ENCODE measurements at places on chromosomes 2 and 18.

DNA sequence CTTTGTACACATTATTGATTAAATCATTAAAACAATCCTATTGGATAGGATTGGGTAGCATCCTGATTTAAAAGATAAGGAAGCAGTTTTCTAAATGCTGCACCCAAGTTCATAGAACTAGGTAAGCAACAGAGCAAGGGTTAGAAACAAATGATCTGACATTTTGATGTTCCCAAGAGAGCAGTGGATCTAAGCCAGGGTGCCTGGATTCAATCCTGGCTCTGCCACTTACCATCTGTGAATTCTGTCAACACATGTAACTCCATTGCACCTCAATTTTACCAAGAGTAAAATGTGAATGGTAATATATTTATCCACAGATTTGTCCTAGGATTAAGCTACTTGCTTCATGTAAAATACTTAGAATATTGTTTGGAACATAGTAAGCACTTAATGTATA is 982.6 kb upstream of the FANCL start:
- DNase-seq, result no peak

- no peak for DNase-seq
Observed at GRCh38 chr2:171244466-171244969, 83.8 kb upstream of the TLK1 start.

GRCh38 chr2:23944976-23945375 is 4.7 kb downstream of the UBXN2A start:
- no peak for DNase-seq

GRCh38 chr18:13241893-13242175 is 23.3 kb downstream of the LDLRAD4 start:
- no peak for DNase-seq

DNA sequence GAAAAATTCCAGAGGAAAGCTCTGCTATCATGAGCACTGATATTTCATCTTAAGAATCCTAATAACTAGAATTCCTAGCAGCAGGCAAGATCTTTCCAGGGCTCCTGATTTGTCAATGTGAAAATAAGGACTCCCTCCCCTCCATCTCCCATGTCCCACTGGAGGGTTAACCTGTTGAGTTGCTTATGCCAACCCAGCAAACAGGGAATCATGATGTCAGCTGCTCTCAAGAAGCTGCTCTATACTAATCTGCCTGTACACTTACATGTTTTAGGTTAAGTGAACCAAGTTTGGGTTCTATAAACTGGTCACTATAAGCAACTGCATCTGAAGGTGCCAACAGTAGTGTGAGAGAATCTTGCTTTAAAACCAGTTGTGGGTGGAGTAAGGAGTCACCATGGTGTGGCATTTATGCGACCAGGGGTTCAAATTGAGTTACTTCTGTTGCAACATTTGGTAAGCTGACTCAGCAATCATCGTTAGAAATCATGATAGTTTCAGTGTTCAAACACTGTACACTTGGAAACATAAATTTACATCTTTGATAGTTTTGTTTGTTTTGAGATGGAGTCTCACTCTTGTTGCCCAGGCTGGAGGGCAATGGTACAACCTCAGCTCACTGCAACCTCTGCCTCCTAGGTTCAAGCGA is 53.4 kb downstream of the STK25 start:
- DNase-seq, result no peak

DNA sequence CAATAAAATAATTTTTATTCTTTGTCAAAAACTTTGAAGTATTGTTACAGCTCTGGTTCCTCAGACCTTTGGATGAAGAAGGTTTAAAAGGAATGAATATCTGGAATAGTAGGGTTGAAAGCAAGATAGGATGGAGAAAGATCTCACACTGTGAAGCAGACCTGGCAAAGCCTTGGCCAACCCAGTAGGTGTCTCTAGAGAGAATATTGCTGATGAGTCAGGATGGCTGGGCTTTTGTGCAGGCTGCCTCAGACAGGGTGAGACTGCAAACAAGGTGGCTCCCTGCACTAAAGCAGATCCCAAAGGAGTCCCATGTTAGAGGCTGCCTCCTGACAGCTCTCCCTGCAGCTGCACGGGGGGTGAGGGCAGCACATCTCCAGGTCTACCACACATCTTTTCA is 226.0 kb upstream of the ITGA4 start:
- DNase-seq, result no peak

DNA sequence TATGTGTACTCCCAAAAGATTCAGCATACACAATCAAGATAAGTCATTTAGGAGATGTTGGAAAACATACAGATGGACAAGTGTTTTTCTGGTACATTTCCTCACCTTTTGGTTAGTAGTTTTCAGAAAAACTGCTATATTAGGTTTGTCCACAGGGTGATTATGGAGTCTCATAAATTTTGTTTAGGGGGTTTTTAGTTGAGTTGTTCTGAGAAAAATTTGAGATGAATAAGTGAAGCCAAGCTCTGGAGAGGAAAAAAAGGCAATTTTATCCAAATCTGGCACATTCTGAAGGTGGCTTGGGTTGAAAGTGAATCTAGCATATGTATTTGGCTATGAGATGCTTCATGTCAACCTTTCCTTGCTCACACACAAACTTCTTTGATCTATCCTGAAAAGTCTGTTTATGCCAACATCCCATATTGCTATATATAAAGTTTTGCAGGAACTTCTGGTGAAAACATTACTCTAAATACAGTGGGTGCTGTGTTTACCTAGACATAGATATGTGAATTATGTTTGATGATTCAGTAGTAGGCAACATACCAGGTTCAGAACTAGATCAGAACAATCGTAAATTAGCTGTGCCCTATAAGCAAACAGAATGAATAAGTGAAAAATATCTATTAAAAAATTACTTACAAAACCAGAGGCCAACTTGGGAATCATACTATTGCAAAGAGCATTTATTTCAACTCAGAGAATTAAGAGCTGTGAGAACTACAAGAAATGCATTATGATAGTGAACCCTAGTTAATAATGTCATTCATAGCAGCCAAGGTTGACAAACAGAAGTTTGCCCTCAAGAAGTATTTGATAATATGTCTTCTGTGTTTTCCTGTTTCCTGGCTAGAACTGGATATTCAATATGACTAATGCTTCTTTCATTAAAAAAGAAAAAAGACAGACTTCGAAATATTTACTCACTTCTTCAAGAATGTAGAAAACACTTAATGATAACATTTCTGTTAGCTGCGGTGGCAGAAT is 552.0 kb downstream of the IRS1 start:
- DNase-seq, result no peak

- DNase-seq, result no peak
Observed at GRCh38 chr2:160300203-160300602, 100.1 kb upstream of the ITGB6 start.

GRCh38 chr2:205675861-205676516 is 6.3 kb upstream of the NRP2 start:
- DNase-seq, result no peak

DNA sequence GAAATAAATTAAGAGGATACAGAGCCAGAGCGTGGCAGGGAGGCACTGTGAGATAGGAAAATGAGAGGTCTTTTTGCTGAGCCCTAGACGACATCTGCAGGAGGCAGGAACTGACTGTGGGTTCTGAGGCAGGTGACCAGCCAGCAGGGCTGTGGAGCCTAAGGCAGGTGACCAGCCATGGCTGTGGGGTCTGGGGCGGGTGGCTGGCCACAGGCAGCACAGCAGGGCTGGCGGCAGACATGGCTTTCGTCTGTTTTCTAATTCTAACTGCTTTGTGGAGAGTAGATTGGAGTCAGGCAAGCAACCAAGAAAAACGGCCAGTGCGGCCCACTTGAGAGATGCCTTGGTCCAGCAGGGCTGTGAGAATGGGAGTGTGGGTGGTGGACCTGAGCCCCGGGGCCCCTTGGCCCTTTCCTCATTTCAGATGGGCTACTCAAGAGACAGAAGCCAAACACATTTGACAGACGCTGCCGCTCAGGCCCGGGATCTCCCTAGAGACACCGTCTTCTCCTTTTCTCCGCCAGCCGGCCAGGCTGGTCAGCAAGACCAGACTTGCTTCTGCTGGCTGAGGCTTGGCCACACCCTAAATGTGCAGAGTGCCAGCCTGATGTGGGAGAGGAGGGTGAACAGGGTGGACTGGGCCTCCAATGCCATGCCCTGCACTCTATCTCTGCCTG is 19.7 kb upstream of the GNAL start:
- DNase-seq, result no peak

DNA sequence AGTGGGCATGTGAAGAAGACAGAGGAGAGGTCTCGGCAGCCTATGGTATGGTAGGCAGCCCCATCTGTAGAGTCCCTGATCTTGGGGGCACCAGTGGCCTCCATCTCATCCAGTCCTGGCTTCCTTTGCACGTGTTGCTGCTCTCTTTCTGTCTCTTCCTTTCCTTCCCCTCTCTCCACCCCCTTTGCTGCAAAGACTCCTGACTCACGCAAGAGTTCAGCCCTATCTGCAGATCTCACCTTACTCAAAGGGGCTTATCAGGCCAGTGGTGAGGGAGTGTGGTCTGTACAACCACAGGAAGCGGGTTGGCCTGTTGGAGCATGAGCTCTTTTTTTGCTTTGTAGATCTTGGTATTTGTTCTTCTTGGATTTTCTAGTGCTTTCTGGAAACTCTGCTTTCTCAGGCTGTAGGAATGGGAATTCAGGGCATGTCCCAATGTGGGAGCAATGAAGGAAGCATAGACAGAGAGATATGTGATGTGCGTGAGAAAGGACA is 14.6 kb upstream of the NT5DC4 start:
- peak; percentile 86 for DNase-seq

DNA sequence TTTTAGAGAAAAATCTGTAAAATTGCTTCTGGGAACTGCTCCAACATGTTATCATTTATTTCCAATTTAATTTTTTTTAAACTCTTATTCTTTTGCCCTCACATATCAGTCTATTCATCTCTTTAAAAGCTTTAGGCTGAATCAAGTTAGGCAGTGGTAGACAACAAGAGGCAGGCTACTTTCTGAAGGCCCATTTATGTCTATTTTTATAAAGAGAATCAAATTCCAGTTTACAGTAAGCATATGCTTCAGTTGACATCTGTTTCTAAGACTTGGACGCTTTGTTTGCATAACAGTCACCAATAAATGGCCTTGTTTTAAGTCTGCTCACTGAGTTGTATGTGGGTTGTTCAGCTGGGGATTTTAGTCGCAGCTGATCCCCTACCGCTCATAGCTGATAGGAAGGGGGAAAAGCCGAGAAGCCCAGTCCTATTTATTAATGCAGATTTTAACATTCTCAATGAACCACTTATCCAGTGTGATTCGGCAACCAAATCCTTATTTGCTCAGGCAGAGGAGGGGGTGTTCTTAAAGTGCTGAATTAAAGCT is 260.4 kb upstream of the SIX3 start:
- DNase-seq, result no peak

GRCh38 chr2:45438872-45439665 is 172.0 kb downstream of the SRBD1 start:
- no peak for DNase-seq

DNA sequence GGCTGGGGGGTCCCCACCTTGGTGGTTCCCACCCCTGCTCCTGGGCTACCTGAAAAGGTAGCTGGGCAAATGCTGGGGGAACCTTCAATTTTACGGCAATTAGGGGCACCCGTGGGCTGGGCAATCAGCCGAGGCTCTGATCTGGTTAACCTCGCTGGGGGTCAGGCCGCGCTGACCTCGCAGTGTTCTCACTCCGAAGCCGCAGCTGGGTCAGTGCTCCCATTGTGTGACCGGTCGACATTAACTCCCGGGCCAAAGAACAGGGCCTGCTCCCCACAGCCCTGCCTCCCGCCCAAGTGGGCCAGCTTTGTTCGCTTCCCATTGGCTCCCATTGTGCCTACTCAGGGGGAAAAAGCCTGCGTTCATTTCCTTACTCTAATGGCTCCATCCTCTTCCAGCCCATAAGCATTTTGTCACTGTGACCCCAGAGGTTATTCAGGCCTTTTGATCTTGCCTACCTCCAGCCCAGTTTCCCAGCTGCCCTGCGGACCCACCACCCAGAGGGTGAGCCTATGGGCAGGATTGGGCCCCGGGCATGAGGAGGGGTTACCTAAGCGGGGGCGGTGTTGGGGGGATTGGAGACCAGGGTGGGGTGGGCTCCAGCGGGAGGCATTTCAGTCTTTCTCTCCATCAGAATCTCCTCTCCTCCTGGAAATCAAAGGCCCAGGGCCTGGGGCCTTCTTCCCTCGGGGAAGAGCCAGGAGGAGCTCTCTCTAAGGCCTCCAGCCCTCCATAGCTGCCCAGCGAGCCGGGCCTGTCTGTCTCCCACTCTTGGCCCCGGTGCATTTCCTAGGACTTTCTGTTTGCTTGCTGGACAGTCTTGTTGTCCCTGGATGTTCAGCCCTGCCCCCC is 90.1 kb downstream of the MYCN start:
- DNase-seq, result no peak

GRCh38 chr2:188328419-188328818 is 36.7 kb downstream of the GULP1 start:
- no peak for DNase-seq

- no peak for DNase-seq
Observed at GRCh38 chr2:38037325-38037724, 38.6 kb downstream of the CYP1B1 start.

- no peak for DNase-seq
Observed at GRCh38 chr18:25298853-25299274, 53.1 kb downstream of the ZNF521 start.

GRCh38 chr18:38718365-38718901 is 1152.8 kb upstream of the CELF4 start:
- no peak for DNase-seq

GRCh38 chr2:143477714-143478443 is 348.7 kb downstream of the ARHGAP15 start:
- DNase-seq, result no peak

- DNase-seq, result no peak
Observed at GRCh38 chr2:111005821-111006220, 114.9 kb upstream of the BCL2L11 start.

GRCh38 chr2:237199577-237199976 is 113.9 kb downstream of the COPS8 start:
- no peak for DNase-seq

DNA sequence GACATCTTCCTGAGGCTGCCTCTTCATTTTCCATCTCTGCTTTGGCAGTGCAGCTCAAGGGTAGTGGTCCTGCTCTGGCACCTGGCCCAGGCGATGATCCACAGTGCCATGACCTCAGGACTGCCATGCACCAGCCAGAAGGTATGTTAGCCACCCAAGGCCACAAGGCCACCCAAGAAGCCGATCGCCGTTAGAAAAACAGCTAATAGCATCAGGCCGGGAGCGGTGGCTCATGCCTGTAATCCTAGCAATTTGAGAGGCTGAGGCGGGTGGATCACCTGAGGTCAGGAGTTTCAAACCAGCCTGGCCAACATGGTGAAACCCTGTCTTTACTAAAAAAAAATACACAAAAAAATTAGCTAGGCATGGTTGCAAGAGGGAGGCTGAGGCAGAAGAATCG is 28.4 kb upstream of the UGGT1 start:
- no peak for DNase-seq

Data from DND-41 (cell line).